T47D (cell line): ENCODE measurements at places on chromosomes 2 and 18.

DNA sequence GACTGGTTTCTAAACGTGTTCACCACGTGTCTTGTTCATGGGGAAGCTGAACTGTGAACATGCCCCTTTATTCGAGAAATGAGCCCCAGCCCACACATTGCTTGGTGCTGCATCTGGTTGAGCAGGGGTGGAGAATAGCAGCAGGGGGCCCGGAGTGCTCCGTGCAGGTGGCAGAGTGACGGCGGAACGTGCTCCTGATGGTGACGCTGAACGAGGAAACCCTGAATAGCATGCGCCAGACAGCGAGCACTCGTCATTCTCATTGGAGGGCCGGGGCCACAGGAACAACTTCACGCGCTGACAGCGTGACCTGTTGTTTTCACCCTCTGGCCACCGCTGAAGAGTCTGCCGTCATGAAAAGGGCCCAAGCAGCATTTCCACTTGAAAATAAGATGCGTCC is 125.8 kb upstream of the TPO start:
- no peak for DNase-seq

GRCh38 chr18:69968039-69968438 is 20.4 kb upstream of the CD226 start:
- DNase-seq, result no peak

GRCh38 chr2:178072383-178073301 is at the start of gene PDE11A:
TSS of gene PDE11A (minus strand) at chr2:178072777. CDS start at chr2:178072437, 340 bp downstream.
- DNase-seq, result peak; percentile 88

GRCh38 chr2:210558708-210559107 is 2.3 kb downstream of the CPS1 start:
- DNase-seq, result no peak

DNA sequence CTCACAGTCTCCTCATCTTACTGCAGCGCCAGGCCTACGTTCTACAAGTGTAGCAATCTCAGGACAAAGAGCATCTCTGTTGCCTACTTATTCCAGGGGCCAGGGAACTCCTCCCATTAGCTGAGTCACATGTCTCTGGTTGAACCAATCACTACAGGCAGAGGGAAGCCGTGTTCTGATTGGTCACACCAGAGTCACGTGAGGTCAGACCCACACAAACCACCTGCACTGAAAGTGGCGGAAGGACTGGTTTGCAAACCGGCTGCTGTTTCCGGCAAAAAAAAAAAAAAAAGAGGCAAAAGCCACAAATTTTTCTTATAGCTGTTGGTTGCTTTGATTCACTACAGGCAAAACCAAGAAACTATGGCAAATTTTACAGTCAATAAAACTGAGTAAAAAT is 21.9 kb upstream of the USP14 start:
- no peak for DNase-seq
